ENCODE measurements at places on chromosomes 16 and 17. TPM values are rescaled to one million over a fixed set of nuclear protein-coding genes. Genes with fewer than 3 reads are reported as not detected.

The CYB5B gene
- total RNA-seq = 152 TPM

GRCh38 chr17:71180801-71181385, 939.9 kb upstream of the SOX9 start:
- DNase-seq = no peak

The RASD1 gene
- 1.0 TPM for total RNA-seq

GRCh38 chr16:83113811-83114210, 487.0 kb downstream of the CDH13 start:
- DNase-seq = no peak

- no peak for DNase-seq
Observed at GRCh38 chr16:11348737-11349598, 3.7 kb downstream of the RMI2 start.

DNA sequence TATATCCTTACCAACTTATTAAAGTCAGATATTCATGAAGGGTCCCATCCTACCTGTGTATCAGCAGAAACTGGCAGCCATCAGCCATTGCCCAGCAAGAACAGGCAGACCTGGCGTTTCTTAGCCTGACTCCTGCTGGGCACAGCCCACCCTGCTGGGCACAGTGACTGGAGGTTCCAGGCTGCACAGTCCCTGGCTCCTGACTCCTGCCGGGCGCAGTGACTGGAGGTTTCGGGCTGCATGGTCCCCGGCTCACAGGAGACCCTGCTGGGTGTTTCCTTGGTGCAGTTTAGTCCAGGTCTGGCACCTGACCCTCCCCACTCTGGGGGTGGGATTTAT, 6.7 kb downstream of the TIMM22 start:
- no peak for DNase-seq

The VMP1 gene
- 150 TPM for total RNA-seq
